ENCODE measurements at places on chromosomes 5 and 9.

- DNase-seq, result no peak
These were observed 52.0 kb upstream of the TJP2 start for GRCh38 chr9:69122082-69122548.

DNA sequence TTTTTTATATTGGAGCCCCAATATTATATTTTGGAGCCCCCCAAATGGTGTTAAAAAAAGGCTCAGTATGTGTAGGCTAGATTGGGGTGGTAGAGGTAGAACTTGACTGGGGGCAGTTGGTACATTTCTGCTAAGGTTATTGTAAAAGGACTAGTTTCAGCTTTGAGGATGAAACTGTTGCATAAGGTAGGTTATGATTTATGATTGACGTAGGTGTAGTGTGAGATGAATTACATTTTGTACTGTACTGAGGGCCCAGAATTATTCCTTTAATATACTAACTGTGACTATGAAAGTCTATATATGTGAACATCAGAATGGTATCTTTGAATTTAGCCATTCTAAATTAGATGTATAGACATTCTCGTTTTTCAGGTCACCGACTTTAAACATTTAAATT lies 3.6 kb downstream of the RIC1 start:
- no peak for DNase-seq

DNA sequence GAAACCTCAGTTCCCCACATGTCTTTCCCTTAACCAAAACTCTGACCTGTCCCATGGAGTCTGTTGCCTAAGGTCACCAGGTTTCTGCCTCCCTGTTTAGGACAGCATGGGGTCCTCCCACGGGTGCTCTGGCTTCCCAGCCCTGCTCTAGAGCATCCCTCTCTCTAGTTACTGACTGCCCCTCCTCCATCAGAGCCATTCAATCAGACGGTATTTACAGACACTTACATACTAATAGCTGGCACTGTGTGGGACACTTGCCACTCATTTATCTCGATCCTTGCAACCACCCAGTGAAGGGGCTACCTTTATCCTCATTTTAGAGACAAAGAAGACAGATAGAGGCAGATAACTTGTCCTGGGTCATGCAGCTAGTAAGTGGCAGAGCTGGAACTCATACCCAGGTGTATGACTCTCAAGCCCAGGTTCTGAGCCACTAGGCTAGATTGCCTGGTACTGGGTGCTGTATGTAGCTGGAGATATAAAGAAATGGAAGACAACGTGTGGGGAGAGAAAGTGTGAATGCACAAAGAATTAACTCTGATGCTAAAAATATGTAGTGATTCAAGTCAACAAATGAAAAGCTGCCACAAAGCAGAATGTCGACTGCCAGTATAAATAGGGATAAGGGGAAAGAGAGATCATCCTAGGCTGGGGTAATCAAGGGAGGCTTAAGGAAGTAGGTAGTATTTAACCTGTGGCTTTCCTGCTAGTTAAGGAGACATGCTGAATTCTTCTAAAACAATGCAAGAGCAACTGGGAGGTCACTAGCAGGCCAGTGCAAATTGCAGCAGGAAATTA lies 52.5 kb upstream of the PDE8B start:
- DNase-seq, result no peak

- DNase-seq, result no peak
These were observed 57.3 kb downstream of the RIGI start for GRCh38 chr9:32468740-32469139.

DNA sequence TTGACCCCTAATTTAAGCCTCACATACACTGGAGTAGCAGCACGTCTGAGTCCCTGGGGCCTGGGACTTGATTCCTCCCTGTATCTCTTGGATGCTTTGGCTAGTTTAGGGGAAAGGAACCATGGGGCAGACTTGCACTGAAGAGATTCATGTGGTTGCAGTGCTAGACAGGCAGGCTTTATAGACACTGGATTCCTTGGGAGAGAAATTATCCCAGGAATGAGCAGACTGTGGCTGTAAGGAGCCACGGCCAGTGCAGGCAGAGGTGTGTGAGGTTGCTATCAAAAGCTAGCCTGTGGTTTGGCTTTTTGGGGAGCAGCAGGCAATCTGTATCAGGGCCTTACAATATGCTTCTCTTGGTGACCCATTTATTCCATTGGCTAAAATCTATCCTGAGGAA lies 20.5 kb upstream of the PITX1 start:
- DNase-seq, result no peak

DNA sequence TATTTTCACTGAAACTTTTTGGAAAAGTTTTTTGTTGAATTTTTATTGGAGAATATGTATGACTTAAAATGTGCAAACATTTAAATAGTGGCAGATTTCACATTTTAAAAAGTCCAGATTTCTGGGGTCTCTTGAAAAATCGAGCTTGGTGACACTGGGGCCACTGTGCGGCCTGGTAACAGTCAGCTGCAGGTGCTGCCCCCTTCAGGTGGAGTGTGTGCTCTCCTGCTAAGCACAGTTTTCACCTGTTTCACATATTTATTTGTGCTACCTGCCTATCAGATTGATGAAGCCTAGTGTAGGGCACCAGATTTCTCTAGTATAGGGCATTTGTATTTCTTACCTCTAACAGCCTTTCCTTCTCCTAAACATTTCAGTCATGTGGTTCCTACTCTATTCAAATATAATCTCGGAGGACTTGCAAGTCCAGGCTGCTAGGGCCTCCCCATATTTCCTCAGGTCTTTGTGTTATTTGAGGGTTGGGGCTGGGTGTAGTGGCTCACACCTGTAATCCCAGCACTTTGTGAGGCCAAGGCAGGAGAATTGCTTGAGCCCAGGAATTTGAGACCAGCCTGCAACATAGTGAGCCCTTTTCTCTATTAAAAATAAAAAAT lies 95.8 kb upstream of the KLF9 start:
- DNase-seq, result no peak

- no peak for DNase-seq
These were observed 601.2 kb upstream of the TYRP1 start for GRCh38 chr9:12091865-12092527.

DNA sequence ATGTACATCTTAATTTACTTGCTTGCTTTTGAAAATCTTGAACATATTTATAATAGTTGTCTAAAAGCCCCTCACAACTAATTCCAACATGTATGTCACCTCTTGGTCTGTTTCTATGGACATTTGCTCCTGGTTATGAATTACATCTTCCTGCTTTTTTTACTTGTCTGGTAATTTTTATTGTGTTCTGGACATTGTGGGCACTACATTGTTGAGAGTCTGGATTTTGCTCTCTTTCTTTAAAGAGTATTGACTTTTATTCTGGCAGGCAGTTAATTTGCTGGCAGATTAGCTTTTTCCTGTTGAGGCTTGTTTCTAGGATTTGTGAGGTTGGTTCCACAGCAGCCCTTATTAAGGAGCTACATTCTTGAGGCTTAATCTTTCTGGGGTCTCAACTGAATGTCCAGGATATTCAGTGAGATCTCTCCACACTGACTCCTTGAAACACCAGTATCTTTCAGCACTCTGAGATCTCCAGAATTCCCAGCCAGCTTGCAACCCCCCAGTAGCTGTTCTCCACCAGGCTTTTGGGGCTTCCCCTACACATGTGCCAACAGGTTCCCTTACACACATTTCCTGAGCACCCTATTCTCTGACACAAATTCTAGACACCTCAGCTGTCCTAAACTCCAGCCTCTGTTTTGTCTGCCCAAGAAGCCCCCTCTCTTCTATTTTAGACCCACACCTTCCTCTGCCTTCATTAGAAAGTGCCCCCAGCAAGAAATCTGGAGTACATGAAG lies 27.4 kb downstream of the KIAA1191 start:
- no peak for DNase-seq

DNA sequence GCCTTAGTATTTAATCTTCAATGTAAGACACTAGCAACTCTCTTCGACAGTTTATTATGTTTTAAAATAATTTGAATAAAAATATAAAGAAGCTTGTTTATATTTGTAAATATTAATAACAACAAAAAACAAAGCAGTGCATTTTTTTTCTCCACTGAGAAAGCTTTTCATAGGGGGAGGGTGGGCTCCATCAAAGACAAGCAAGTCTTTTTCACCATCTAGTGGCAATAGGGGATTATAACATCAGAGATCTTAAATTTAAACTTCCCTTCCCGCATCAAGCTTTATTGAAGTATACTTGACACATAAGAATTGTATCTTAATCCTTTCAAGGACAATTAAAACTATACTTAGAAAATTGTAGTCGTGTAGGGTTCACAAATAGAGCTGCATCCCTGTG lies 9.3 kb upstream of the OR13F1 start:
- DNase-seq, result no peak

- DNase-seq, result no peak
These were observed 24.3 kb downstream of the ABCA1 start for GRCh38 chr9:104903609-104904008.

- DNase-seq, result no peak
These were observed 15.4 kb downstream of the POC5 start for GRCh38 chr5:75701856-75702255.

DNA sequence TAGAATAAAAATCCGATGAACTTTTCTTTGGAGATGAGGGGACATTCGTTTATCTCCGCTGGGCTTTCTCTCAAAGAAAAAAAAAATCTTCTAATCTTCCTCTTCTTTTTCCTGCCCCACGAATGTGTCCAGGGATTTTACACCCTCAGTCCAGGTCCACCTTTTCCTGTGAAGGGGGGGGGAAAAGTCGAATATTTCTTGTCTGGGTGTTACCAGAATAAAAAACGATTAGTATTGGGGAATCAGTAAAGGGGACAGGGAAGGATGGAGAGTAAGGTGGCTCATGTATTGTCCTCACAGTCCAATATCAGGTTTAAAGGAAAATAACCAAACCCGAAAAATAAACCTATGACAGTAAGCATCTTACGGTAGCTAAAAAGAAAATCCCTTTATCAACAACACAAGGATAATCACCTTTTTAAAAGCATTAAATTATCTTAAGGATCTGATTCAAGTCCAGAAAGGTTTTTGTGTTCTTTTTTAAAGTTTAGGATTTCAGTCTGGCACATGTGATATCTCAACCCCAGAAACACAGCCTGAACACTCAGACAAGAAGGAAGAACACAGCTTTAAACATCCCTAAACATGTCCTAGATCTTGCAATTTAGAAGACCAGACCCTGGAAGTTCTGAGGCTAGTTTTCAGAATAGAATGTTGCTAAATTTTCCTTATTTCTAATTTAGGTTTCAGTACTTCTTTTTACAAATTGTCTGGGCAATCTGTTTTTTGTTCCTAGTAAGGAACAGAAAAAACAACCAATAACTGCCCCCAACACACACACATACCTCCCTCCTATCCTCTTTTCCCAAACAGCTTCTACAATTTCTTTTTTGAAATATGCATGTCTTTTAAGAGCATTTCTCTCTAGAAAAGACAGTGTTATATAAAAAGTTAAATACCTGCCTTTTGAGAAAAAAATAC lies 1.2 kb downstream of the ZNF608 start:
- no peak for DNase-seq

- no peak for DNase-seq
These were observed 571 bp upstream of the MARCHF11 start for GRCh38 chr5:16179936-16180788.

- DNase-seq, result no peak
These were observed 7.5 kb downstream of the NMUR2 start for GRCh38 chr5:152397581-152397980.

DNA sequence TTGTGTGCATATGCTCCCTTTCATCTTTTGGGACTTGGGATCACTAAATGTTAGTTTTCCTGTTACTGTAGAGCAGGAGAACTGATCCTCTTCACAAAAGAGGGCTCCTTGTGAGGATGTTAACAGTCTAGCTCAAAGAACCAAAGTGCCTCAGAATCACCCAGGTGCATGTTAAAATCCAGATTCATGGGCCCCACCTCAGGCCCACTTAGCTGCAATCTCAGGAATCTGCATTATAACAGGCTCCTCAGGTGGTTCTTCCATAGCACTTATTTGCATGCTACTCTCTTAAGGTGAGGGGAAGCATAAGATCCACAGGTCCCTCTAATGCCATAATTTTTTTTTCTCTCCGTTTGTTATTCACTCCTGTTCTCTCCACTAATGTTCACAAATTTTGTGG lies 14.8 kb upstream of the MEF2C start:
- DNase-seq, result no peak

- DNase-seq, result no peak
These were observed 378.4 kb upstream of the IRX4 start for GRCh38 chr5:2261004-2261703.

DNA sequence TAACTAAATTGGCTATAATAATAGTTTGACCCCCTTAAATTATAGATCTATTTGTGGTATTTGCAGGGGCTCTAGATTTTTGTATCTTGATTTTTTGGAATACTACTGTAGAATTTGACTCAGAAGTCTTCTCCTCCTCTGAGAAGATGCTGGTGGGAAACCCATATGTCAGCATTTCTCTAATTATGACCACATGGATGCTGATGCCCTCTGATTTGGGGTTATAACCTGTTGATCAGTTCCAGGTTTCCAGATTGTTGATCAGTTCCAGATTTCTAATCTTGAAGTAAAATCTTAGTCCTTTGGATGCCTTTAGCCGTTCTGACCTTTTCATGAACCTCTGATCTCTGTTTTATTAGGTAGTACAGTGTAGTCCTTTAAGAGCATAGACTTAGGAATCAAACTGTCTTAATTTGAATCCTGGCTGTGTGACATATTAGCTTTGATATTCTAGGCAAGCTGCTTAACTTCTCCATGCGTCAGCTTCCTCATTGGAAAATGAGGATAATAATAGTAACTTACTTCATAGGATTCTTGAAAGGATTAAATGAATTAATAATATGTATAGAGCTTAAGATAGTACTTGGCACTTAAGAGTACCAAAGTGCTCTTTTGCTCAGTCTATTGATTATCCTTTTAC lies 8.1 kb downstream of the FSD1L start:
- no peak for DNase-seq

GRCh38 chr9:120894321-120895148 lies 17.5 kb upstream of the PHF19 start:
- DNase-seq, result no peak

- no peak for DNase-seq
These were observed 611 bp downstream of the EXOSC3 start for GRCh38 chr9:37784291-37784615.

DNA sequence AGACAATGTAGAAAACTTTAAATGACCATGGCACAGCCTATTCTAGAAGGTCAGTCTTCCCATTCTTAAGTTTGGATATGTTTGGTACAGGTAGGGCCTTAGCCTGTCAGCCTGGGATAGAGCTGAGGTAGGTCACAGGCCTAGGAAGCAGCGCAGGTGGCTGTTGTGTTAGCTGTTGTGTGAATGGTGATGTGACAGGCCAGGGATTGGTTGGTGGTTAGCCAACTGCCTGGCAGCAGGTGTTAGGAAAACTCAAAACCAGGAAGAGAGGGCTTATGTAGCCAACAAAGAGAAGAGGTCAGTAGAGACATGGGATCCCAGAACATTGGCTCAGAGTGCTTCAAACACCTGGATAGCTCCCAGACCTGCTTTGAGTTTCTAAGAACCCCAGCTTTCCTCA lies 84.2 kb downstream of the FBXO38 start:
- no peak for DNase-seq

GRCh38 chr5:147997486-147997885 lies 66.3 kb upstream of the SPINK5 start:
- no peak for DNase-seq

GRCh38 chr9:121268598-121268850 lies 562 bp downstream of the GSN start:
- DNase-seq, result no peak

- no peak for DNase-seq
These were observed 166.8 kb downstream of the HSD17B3 start for GRCh38 chr9:96135076-96135752.

Measured in Panc1 (cell line).